ENCODE measurements at places on chromosomes 7 and 10.

DNA sequence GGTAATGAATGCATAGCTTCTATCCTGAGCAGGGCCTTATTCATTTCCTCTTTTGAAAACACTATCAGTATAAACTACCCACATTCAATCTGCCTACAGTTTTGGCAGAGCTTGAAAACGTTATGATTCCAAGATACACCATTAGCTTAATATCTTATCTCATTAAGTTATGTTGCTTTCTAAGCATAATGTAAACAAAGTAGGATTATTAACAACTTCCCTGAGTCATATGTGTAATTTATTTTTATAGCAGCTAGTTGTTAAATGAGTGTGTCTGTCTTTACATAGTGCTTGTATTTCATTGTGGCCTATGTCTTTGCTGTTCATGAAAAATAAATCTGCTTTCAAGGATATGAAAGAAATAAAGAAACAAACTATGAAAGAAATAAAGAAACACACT lies 106.2 kb upstream of the DLX6 start:
- DNase-seq, result no peak

GRCh38 chr10:60914690-60915141 lies 29.3 kb downstream of the RHOBTB1 start:
- peak; percentile 25 for DNase-seq

GRCh38 chr7:3196629-3197400 lies 104.2 kb upstream of the SDK1 start:
- no peak for DNase-seq

- no peak for DNase-seq
Observed at GRCh38 chr7:150400788-150401423, 21.8 kb downstream of the ZNF775 start.

DNA sequence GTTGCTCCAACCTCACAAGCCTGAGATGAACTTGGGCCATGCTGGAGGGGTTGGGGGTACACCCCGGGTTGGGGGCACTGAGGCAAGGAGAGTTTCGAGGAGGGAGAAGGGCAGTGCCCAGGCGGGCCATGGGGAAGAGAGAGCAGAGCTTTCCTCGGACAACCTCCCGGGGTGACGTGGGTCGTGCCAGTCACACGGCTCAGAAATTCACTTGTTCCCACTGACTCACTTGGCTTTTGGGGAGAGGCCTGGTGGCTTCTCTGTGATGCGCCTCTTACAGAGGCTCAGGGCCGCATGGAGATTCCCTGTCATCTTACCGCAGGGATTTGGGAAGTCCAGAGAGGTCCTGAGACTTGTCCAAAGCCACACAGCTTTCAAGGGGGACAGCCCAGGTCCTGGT lies 2.9 kb downstream of the LAT2 start:
- DNase-seq, result no peak

GRCh38 chr10:51653025-51653424 lies 46.4 kb downstream of the CSTF2T start:
- DNase-seq, result no peak

- DNase-seq, result no peak
Observed at GRCh38 chr10:103811463-103811862, 43.9 kb downstream of the SH3PXD2A start.

- peak; percentile 76 for DNase-seq
Observed at GRCh38 chr7:2104107-2104710, 128.5 kb downstream of the MAD1L1 start.

DNA sequence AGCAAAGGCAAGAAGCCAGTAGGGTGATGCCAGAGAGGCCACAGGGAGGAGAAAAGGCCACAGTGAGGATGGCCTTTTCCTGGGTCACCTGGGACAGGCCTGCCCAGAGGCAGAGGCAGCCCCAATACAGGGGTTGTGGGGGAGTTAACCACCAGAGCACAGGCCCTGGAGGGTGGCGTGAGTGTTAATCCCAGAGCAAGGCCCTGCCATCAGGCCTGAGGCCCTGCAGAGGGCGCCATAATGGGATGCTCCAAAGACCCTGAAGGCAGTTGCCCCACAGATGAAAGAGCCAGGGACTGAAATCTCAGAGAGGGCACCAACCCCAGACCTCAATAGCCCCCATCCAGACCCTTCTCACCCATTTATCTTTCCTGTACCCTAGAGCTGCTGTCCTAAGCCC lies 23.9 kb downstream of the SLC13A4 start:
- no peak for DNase-seq

DNA sequence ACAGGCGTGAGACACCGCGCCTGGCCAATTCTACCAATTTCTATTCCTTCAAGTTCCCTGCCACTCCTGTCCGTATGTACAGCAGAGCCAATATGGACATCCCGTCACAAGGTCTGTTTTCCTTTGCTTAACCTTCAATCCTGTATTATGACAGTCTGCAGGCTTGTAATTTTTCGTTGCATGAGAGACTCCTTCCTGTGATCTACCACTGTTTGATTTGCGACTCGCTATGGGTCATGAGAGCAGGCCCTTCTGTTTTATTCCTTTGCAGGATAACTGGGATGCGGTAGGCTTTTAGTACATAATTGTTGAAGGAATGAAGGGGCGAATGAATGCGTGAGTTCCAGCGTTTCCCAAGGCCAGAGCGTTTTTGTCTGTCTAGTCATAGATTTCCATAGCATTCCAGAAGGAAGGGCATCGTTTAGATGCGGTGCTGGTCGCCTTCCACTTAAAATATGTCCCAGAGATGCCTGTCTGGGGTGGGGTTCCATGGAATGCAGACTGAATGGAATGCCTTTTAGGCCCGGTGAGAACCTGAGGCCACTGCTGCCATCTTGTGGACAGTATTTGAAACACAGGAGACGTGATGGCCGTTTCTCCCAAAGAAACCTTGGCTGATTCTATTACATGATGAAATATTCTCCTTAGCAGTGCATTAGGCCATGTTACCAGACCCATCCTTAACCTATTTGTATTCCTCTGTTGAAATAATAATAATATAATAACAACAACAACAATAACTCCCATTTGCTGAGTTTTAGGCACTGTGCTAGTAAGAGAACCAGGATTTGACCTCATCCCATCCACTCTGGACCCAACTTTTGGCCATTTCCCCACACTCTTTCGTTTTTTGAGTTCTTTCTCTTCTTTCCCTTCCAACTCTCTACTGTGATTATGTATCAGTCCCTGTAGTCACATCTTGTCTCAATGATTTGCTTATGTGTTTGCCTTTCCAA lies 193.2 kb downstream of the MYOF start:
- DNase-seq, result peak; percentile 60

GRCh38 chr7:117564627-117565026 lies 84.8 kb downstream of the CFTR start:
- no peak for DNase-seq

DNA sequence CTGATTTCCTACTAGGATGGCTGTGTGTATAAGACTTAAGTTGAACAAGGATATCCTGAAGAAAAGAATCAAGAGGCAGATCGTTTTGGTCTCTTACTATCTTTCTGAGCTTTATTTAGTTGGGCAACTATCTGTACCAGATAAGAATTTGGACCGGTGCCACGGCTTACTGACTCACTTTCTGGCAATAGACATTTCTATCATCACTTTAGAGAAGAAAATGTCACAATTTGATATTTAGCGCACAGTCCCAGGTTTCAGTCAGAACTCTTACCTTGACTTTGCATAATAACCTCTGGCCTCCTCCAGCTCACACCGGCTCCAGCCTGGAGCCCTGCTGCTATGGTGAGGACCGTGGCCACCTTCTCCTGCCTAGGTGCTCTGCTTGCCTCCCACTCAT lies 218.2 kb upstream of the MDFIC start:
- DNase-seq, result no peak

DNA sequence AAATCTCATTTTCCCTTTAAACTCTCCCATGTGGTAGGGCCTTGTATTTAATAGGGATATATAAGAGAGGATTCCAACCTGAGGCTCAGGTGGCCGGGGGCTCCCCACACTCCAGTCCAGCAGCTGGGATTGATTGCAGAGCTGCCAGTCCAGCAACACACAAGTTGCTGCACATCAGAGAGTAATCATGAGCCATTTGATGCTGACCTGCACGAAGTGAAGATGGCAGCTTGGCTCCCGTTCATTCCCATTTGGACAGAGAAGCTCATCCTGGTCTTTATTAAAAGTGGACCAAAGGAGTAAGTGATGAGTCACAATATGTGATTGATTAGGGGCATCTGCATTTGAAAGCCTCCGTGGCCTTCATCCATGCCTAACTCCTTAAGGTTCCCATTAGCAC lies 202.4 kb downstream of the PLXNA4 start:
- DNase-seq, result no peak

GRCh38 chr7:113652501-113652900 lies 266.3 kb downstream of the PPP1R3A start:
- no peak for DNase-seq

DNA sequence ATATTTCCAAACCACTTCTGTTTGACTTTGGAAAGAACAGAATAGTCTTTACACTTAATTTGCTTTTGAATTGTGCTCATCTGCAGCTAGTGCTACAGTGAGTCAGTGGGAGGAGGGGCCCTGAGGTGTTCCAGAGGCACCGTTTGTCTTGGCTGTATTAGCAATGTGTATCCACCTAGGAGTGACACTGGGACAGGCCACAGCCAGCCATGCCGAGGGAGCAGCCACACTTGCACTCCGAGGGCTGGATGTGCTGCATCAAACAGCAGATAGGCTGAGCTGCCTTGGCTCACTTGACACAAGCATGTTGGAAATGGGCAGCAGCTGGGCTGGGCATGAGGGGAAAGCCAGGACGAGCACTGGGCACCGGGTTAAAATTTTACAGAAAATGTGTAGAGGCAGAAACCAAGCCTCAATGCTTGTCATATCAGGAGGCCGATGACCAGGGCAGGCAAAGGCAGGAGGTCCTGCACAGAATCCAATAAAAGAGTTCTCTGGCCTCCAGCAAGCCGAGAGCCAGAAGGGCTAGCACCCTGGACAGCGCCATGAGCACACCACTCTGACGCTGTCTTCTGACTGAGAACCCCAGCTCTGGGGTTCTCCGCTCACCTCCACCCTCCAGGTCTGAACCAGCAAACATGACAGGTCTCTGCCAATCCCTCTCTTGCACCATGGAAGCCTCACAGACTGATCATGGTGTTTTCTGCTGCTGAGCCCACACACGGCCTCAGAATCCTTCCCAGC lies 163.3 kb downstream of the GRID1 start:
- DNase-seq, result no peak

DNA sequence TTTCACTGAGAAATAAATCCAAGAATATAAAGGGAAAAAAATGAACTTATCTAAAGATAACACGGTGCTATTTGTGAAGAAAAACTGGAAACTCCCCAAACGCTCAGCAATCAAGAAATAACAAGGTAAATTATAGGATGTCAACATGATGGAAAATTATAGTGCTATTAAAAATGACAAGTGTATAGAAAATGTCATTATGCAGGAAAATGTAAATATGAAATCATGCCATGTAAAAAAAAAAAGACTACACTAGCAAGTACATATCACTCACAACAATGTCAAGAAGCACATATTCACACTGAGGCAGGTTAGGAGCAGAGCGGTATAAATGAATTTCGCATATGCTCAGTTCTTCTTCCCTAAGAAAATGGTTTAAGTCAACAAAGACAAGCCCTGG lies 27.7 kb downstream of the KLRG2 start:
- DNase-seq, result no peak
